ENCODE measurements at places on chromosomes 16 and 17.

GRCh38 chr17:37744961-37745800 is at the start of gene HNF1B:
Gene HNF1B (minus strand): TSS chr17:37745059. CDS start chr17:37744884, 175 bp downstream.
- ATAC-seq: no peak

DNA sequence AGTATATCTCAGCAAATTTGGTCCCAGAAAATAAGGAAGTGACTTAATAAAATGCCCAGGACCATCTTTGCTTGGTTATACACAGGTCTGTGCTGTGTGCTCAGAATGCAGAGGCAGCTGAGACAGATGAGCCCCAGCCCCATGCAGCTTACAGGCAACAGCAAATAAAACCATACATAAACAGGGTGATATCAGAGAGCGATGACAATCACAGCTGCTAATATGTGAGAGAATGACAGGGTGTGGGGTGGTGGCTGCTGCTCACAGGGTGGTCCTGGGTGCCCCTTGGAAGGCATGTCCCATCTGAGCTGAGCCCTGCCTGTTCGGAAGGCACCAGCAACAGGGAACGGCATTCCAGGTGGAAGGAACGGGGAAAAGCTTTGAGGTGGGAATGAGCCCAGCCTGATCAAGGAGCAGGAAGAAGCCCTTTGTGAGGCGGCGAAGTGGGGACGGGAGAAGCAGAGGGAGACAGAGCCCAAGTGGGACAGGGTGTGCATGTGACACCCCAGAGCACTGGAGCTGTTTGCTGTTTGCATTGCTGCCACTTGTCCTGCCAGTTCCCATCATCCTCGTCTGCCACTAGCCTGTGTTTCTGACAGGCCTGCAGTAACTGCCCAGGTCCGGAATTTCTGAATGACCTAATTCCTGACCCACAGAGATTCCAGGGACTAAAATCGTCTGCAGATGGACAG is 150.5 kb downstream of the KATNIP start:
- no peak for ATAC-seq

DNA sequence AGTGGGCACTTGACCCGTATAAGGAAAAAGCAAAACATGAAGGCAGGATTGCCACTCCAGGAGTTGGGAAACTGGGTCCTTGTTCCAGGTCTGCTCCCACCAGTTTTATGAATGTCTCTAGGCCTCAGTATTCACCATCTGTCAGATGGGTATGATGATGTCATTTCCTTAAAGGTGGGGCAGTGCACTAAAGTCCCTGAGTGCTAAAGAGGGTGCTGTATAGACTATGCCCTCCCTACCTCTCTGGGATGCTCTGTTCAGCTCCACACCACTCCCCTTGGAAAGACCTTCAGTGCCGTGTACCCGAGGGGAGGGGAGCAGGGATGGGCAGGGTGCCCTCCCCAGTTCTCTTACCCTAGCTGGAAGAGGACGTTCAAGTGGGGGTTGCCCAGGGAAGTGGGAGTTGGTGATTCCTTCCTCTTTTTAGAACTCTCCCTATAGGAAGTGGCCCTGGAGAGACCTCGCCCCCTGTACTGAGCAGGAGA is 2.2 kb downstream of the LASP1 start:
- ATAC-seq: no peak

DNA sequence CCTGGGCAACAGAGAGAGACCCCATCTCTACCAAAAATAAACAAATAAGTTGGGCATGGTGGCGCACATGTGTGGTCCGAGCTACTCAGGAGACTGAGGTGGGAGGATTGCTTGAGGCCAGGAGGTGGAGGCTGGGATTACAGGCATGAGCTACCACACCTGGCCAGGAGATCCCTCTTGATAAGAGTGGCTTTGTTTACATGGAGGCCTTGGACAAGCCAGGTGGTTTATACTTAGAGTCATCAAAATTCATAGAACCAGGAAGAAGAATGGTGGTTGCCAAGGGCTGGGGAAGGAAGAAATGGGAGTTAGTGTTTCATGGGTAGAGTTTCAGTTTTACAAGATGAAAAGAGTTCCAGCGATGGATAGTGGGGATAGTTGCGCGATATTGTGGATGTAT is 8.8 kb upstream of the ZFP1 start:
- no peak for ATAC-seq

DNA sequence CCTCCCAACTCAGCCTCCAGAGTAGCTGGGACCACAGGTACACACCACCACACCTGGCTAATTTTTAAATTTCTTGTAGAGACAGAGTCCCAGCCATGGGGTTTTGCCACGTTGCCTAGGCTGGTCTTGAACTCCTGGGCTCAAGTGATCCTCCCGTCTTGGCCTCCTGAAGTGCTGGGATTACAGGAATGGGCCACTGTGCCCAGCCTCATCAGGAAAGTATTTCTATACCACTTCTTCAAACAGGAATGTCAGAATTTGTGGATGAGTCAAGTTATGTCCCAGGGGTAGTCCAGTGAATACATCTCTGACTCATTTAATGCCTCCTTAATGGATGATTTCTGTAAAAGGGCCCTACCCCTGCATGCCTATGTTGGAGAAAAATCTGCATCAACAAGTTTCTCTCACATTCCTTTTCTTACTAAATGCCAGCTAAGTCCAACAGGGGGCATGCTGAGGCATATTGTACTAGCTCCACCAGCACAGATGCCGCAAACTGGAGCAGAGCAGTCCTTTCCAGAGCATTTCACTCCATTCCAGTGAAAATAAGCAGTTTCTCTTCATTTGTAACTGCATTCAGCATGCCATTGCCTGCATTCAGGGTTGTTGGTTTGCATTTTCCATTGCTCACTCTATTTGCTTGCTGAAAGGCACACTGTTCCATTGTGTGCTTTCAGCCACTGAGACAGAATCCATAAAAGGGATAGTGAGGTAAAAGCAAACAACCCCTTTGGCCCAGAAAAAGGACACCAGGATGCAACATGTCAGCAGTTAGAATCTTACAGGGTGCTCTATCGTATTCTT is 5.3 kb upstream of the CAVIN1 start:
- peak; percentile 95 for ATAC-seq

- ATAC-seq: no peak
These were observed 9.9 kb downstream of the XYLT1 start for GRCh38 chr16:17460890-17461289.

GRCh38 chr16:85282842-85283241 is 170.6 kb upstream of the CIBAR2 start:
- no peak for ATAC-seq

GRCh38 chr17:8413328-8413727 is 15.7 kb upstream of the RNF222 start:
- ATAC-seq: no peak

- ATAC-seq: no peak
These were observed 2.0 kb upstream of the GRIN2C start for GRCh38 chr17:74861662-74862107.

DNA sequence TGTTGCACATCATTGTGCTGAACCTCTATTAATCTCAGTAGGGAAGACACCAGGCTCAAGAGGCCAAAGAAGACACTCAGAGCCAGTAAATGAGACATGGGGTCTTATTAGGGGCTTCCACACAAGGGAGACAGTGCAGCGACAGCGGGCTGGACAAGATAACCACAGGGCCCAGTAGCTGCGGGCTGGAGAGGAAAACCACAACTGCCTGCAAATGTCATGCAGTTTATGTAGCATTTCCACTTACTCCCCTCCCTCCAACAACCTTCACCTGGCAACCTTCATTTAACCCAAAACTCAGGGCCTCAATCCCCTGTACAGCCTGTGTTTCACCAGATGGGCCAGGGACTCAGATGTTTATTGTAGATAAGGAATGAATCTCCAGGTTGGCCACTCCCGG is 185.6 kb downstream of the UTP18 start:
- ATAC-seq: no peak

DNA sequence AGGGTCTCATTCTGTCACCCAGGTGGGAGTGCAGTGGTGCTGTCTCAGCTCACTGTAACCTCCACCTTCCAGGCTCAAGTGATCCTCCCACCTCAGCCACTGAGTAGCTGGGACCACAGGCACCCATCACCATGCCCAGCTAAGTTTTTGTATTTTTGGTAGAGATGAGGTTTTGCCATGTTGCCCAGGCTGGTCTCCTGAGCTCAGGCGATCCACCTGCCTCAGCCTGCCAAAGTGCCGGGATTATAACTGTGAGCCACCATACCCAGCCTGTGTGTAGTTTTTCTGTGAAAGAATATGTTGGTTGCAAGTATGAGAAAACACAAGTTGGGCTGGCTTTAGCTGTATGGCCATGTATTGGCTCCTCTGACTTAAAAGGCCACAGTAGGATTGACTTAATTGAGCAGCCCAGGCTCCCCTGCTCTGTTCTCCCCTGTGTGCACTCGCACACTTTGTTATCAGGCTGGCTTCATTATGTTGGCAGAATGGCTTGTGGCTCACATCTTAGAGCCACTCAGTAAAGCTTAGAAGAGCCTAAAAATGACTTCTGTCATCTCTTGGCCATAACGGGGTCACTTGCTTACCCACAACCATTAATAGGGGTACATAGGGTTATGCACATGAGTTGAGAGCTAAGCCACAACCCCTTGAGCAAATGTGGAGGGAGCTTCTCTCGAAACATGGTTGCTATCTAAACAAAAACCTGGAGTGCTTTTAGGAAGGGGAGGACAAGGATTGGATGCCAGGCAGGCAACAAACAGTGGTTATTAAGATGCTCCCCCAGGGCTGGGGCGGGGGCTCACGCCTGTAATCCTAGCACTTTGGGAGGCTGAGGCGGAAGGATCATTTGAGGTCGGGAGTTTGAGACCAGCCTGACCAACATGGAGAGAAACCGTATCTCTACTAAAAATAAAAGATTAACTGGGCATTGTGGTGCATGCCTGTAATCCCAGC is 6.1 kb downstream of the HAPSTR1 start:
- no peak for ATAC-seq

DNA sequence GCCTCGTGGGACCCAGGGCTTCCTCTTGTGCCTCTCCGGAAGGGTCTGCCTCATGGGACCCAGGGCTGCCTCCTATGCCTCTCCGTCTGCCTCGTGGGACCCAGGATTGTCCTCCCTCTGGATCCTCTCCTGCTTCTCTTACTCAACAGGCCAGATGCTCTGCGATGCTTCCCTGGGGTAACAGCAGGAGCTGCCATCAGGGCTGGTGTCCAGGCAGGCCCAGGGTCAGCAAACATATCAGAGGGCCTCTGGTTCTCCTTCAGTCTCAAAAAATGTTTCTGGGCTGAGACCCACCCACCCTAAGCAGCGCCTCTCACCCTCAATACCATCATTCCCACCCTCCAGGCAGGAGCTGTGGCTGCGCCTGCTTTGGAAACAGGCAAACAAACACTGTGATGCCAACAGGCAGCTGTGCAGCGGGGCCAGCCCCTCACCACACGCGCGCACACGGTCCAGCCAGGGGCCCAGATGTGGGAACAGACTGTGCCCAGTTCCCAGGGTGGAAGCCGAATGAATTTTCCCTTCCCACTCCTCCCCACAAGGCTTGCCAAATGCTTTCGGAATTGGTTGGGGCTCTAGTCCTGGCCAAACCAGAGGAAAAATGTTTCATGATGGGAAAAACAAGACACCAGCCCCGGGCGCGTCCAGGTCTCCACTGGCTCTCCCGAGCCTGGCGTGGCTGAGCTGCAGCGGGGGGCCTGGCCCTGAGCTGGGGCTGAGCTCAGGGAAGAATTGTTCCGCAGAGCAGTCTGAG is 11.3 kb downstream of the TIMM22 start:
- no peak for ATAC-seq

GRCh38 chr16:73015612-73016487 is 32.1 kb downstream of the ZFHX3 start:
- ATAC-seq: no peak

GRCh38 chr17:80766290-80766855 is 221.7 kb downstream of the RPTOR start:
- ATAC-seq: no peak

DNA sequence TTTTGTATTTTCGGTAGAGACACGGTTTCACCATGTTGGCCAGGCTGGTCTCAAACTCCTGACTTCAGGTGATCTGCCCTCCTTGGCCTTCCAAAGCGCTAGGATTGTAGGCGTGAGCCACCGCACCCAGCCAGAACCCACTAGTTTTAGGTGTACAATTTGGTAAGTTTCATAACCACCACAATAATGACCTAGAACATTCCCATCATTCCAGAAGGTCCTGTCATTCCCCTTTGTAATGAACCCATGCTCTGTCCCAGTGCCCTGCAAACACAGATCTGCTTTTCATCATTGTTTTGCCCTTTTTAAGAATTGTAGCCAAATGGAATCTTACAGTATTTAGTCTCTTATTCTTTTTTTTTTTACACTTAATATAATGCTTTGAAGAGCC is 35.6 kb upstream of the IRF8 start:
- ATAC-seq: no peak

DNA sequence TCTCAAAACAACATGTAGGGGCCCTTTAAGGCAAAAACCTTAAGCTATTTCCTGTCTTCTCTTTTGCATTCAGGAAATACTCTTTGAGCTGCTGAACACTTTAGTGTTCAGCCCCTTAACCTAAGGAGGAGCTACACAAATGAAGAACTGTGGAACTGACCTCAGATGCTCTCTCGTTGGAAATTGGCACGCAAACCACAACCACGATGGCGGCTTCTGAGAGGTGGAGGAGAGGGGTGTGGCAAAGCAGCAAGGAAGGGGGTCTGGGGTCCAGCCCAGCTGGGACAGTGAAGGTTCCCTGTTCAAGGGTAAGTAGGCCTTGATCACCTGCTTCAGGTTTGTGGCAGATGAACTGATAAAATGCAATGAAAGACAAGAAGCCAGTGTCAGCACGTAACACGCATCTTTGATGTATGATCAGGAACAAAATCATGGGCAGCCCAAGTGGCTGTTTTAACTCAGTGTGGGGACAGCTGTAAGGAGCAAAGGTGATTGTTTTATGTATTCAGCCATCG is 291.6 kb upstream of the TNRC6C start:
- no peak for ATAC-seq

DNA sequence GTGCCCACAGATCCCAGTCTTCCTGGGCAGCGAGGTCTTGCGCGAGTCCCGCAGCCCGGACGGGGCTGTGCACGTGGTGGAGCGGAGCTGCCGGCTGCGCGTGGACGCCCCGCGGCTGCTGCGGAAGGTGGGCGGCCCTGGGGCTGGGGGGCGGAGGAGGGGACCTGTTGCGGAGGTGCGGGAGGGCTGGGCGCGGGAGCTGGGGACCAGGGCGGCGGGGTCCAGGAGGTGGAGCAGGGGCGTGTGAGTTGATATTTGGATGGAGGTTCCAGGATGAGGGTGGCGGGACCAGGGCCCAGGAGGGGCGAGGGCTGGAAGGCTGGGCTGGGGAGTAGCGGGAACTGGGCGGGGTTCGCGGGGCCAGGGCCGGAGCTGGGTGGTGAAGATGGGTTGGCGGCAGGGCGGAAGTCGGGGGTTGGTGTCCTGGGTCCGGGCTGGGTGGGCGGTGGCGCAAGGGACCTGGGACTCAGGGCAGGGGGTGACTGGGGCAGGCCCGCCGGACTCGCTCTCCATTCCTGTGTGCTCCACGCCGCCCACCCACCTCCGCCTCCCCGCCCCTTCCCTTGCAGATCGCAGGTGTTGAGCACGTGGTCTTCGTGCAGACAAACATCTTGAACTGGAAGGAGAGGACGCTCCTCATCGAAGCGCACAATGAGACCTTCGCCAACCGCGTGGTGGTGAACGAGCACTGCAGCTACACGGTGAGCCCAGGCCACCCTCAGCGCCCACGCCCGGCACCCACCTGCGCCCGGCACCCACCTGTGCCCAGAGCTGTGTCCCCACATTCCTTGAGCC is 29.6 kb downstream of the SEC14L5 start:
- ATAC-seq: peak; percentile 41

- ATAC-seq: no peak
These were observed 28.3 kb upstream of the TEX2 start for GRCh38 chr17:64291268-64291851.

- peak; percentile 78 for ATAC-seq
These were observed at the start of gene SIRT7 for GRCh38 chr17:81917565-81918332. Gene SIRT7 (minus strand): TSS chr17:81918176. CDS start chr17:81918131, 45 bp downstream.

- ATAC-seq: no peak
These were observed 12.3 kb downstream of the KCNG4 start for GRCh38 chr16:84227548-84227947.

Measured in SK-N-SH treated with all-trans-retinoic acid at 6 μM for 48 hours (cell line).